ENCODE measurements at places on chromosomes 1 and 21.
A peak's percentile ranks its signal among the peaks of the same experiment; 100 is the strongest.

DNA sequence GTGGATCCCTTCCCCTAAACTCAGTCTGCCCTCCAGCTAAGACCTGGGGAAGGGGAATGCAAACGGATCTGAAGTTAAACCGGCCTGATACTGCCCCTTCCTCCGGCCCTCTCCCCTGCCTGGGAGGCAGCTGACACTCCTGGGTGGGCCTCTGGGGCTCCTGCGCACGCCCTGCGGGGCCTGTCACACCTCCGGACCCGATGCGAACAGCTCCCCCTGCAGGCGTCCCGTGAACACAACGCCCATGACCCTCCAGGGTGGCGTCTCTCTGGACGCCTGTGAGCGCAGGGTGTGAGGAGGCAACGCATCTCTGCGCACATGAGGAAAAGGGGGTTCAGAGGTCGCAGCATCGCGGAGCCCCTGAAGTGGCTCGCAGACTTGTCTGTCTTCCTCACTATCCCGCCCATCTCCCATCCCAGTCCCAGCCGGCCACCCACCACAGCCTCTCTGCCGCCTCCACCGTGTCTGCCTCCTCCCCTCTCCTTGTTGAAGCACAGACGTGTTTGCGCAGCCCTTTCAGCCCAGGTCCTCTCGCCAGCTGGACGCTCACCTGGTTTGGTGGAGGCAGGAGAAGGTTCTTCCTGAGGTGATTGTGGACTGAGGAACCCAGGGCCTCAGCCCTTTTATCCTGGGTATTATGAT lies 421 bp upstream of the LCE3A start:
- DNase-seq: peak; percentile 7

DNA sequence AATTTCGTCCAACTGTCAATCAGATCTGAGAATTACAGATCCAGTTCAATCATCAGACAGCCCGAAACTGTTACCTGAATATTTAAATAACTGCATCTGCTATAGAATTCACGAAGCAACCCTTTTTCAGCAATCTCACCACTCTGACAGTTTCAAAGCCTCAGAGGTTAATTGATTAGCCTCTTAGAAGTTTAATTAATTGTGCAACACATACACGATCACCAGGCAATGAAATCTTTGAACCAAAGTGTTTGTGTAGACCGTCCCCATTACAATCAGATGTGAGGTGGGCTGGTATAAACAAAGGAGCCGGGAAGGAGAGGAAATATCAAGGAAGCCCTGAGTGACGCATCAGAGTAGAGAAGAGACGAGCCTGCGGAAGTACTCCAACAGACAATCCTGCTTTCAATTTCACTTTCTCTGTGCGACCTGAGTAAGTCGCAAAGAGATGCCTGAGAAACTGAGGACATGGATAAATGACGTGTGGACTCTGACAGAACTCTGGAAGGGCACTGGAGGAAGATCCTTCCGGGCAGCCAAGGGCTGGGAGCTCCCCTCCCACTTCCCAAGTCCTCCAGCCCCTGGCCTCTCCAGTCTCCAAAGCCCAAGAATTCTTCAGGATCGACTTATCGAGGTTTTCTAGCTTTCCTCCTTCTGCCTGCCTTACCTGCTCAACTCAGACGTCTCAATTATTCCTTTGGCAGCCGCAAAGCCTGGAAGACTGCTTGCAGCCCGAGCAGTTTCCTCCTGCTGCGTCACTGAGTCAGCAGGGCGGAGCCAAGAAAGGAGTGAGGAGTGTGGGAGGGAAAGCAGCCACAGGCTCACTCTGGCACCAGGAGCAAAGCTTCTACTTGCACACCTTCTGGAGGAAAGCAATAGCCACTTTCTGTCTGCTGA lies at the start of gene RNASEL:
Gene RNASEL, minus strand, starts transcription at position 757 of the 897 bp plus-strand sequence. CDS start 2,450 bp downstream, outside the sequence.
- peak; percentile 77 for DNase-seq

DNA sequence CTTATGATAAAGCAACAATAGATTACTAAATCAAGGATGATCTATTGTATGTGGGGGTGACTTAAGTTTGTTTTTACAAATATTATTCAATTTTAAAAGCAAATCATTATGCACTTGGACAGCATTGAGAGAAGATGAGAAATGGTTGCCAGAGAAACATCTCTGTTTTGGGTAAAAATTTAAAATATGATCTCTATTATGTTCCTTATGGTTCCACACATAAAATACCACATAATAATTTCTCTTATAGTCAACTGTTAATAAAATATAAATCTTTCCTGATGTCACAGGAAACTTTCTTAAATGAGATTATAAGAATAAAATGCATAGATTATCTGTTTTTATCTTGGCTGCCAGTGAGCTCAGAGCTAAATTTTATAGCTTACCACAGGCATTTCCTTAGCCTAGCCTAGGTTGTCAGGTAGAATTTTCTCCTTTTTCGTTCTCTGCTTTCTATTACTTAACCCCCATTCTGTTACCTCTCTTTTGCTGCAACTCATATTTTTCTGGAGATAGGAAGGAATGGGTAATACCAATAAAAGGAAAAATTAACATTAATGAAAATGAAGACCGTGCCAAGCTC lies 109.7 kb downstream of the TGFB2 start:
- no peak for DNase-seq

GRCh38 chr1:33424205-33424604 lies 6.7 kb downstream of the PHC2 start:
- no peak for DNase-seq

DNA sequence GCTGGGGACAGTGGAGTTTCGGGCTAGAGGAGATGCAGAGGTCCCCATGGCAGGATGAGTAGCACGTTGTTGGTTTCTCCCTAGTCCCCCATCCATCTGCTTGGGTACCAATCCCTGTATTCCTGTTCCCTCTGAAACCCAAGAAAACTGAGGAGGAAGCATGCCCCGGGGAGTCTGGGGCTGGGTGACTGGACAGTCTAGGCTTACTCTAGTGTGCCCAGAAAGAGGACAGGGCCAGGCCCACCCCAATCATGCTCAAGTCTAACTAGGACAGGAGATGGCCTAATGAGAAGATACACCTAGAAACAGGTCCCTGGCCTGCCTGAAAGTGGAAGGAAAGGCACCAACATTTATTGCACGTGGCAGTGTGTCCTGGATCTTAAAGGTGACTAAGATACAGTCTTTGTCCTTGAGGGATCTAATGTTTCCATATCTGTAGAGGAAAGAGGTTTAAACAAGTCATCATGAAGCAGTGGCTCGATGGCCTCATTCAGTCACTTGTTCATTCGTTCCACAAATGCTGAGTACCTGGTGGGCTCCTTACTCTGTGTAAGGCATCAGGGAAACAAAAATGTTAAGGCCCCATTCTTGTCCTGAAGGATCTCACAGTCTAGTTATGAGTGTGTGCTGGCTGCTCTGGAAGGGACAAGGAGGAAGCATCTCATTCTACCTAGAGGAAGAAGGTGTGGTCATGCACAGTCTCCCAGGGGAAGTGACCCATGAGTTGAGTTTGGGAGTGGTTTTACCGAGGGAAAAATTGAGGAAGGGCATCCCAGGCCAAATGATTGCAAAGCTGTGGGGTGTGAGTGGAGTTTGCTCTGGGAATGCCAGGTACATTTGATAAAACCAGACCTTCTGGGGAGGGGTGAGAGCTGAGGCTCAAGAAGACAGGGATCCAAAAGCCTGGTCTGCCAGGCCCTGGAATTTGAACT lies 10.0 kb downstream of the CDK18 start:
- no peak for DNase-seq

- DNase-seq: no peak
These were observed 24.1 kb downstream of the CHI3L2 start for GRCh38 chr1:111251570-111251969.

- no peak for DNase-seq
These were observed 108.1 kb upstream of the GNG4 start for GRCh38 chr1:235757587-235758096.

DNA sequence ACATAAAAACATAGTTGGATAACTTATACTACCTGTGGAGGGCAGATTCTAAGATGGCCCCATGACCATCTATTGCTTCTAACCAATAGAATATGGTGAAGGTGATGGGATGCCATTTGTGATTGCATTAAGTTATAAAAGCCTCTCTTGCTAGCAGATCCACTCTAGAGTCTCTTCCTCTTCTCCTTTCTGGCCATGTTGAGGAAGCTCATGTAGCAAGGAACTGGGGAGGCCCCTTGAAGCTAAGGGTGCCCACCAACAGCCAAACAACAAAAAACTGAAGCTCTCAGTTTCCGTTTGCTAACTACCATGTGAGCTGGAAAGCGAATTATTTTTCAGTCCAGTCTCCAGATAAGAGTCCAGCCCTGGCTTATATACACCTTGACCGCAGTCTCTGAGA lies 16.0 kb upstream of the AGO1 start:
- DNase-seq: no peak

DNA sequence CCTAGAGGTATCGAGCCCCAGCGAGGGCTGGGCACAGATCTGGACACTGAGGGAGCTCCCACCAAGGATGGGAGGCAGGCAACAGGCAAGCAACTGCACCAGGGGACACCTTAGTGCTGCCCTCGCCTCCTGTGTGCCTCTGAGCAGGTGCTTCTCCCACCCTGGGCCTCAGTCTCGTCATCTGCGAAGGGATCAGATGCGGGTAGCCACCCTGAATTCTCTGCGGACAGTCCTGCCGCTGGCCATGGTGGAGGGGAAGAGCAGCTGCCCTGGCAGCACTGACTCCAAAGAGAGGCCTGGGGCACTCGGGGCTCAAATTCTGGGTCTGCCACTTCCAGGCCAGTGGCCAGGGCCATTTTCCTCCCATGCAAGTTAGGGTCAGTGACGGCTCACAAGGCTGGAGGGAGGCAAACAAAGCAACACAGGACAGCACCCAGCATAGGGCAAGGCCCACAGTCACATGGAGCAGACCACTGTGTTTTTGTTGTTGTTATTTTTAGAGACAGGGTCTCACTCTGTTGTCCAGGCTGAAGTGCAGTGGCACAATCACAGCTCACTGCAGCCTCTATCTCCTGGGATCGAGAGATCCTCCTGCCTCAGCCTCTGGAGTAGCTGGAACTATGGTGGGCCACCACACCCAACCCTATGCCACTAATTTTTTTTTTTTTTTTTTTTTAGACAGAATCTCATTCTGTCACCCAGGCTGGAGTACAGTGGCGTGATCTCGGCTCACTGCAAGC lies 7.1 kb upstream of the SDC3 start:
- DNase-seq: no peak

- no peak for DNase-seq
These were observed 107.5 kb upstream of the SIM2 start for GRCh38 chr21:36591326-36591970.

DNA sequence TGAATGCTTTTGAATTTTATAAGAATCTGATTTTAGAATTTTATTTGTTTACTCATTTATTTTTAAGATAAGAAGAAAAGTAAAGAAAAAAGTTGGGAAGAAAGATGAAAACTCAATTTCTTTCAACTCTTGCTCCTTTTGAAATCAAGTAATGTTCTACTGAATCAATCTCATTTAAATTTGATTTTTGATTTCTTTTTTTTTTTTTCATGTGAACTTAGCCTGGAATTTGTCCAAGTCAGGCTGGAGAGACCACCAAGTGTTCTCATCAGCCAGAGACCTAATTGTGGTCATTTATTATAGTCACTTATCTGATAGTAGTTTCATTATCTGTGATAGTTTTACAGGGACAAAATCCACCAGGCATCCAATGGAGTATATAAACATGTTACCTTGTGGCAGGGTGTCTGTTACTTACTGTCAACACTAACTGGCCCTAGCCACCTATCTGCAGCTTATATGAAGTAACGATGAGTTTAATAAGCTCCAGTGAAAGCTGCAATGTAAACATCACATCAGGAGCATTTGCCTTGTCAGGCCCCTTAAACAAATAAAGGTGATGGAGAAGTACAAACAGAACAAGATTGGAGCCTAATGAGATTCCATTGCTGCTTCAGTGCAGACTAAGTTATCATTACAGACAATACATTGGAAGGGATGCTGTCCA lies 39.2 kb downstream of the HLX start:
- DNase-seq: no peak

DNA sequence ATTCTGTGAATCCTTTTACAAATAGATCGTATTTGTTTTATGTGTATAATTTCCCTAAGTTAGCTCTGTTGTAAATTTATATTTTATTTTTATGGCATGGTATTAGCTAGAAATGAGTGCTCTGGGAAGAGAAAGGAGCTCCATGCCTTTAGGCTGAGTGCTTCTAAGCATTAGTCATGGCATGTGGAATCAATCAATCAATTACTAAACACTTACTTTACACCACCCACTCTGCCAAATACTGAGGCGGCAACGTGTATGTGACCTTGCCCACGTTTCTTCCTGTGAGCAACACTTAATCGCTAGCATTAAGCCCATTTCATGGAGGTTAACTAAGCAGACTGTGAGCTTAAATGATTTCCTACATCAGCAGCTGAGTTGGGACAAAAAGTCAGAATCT lies 7.2 kb upstream of the BECN2 start:
- DNase-seq: no peak

DNA sequence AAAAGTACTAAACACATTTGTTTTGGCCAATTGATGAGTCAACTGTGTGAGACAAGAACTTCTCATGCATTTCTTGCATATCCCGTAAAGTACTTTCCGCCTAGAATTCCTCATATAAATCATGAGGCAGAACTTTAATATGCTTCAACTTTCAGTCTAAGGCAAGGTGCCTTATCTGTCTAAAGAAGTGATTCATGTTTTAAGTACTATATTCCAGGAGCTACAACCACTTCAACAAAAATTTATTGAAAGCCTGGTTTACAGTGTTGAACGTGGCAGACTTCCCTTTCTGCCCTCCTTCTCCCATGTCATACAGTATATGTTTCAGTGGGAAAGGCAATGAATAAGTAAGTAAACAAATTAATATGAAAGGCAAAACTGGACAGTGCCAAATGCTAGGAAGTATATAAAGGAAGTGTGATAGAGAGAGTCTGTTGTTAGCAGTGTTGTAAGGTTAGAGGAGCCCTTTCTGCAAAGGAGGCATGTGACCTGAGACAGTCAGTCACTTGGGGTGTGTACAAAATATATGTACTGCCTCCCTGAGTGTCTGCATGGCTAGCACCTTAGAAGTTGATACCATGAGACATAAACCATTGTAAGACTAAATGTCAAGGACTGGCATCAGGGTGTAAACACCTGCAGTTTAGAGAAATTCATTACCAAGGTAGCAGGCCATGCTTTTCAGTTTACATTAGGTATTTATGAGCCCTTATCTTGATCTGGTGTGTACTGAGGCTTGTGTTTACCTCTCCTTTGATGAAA lies 362.2 kb downstream of the SRGAP2C start:
- DNase-seq: no peak

GRCh38 chr1:42168391-42168670 lies 3.8 kb upstream of the GUCA2A start:
- DNase-seq: no peak

GRCh38 chr1:219566951-219567947 lies 45.7 kb downstream of the ZC3H11B start:
- DNase-seq: no peak

- DNase-seq: no peak
These were observed 268.7 kb downstream of the CHRM3 start for GRCh38 chr1:239655023-239655422.

Data from iPS-NIHi11 (cell line).